ENCODE measurements at places on chromosomes 3 and 15. TPM values are rescaled to one million over a fixed set of nuclear protein-coding genes. Genes with fewer than 3 reads are reported as not detected.

Gene GALNT15
- total RNA-seq: 39.9 TPM

- H3K27me3 ChIP-seq: no peaks in the 10 kb centered on the region
- H3K4me3 ChIP-seq: no peak overlapping the region
- no peak for DNase-seq
- no peaks in the 10 kb centered on the region for H3K36me3 ChIP-seq
- no peak overlapping the region for H3K27ac ChIP-seq
Observed at GRCh38 chr3:192260116-192261010, 467.0 kb downstream of the FGF12 start.

Gene SEMA3F
- 39.9 TPM for total RNA-seq

Gene C3orf52
- total RNA-seq: 5.2 TPM

DNA sequence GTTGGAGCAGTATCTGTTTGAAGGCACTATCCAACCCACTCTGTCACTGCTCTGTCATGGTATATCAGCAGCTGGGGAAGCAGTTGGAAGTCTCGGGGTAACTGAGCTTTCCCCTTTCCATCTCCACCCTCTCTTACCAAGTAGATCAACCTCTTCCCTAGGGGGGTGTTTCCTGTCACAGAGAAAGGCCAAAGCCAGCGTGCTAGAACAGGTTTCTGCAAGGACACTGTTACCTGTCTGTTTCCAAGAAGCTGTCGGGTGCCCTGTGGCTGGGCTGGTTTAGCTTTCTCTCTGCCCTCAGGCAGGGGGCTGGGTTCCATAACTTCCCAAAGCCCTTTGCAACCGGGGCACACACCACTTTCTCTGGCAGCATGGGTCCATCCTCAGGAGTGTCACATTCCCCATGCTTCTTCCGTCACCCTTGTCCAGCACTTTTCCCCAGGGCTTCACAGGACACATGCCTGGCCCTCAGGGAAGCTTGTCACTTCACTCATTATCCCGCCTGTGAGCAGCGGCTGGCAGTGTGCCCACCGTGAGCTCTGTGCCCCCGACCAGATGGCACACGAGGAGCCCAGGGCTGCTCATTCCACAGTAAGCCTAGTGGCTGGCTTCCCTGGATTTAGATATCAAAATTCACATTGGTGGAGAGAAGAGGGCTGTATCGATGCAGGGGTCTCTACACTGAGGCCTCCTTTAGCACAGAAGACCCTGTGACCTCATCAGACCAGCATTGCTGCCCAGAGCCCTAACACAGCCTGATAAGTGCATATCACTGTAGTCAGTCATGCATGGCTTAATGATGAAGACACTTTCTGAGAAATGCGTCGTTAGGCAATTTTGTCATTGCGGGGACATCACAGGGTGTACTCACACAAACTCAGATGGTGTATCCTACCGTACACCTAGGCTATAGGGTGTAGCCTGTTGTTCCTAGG lies 205.8 kb downstream of the SLCO3A1 start:
- no peak overlapping the region for H3K27ac ChIP-seq
- no peak for DNase-seq
- no peaks in the 10 kb centered on the region for H3K4me1 ChIP-seq

- H3K27ac ChIP-seq: no peak overlapping the region
- no peaks in the 10 kb centered on the region for H3K36me3 ChIP-seq
- H3K27me3 ChIP-seq: no peaks in the 10 kb centered on the region
- H3K4me1 ChIP-seq: peaks cover 2% of the 10 kb centered on the region
- peak; percentile 94 for DNase-seq
Observed at GRCh38 chr15:58369261-58369701, 62.5 kb upstream of the LIPC start.

GRCh38 chr15:32887090-32887489 lies 169.3 kb downstream of the GREM1 start:
- no peak overlapping the region for H3K27ac ChIP-seq
- no peak for DNase-seq
- H3K36me3 ChIP-seq: no peaks in the 10 kb centered on the region
- no peaks in the 10 kb centered on the region for H3K4me1 ChIP-seq

Gene COPB2
- 124 TPM for total RNA-seq

DNA sequence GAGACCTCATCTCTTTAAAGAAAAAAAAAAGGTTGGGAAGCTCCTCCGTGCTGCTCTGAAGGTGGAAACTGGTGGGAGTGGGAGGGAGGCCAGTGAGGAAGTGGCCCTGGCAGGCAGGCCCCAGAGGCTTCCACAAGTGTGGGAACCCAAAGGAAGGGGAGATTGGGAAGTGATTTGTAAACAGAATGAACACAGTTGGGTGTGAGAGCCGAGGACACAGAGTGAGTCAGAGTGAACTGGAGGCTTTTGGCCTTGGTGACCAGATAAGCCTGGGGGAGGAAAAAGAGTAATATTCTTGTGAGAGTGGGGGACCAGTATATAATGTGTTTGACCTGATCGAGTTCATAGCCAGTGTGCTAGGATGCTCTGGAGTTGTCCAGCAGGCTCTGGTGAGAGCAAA lies 23.0 kb downstream of the MKRN2 start:
- H3K36me3 ChIP-seq: no peaks in the 10 kb centered on the region
- no peaks in the 10 kb centered on the region for H3K4me1 ChIP-seq
- H3K4me3 ChIP-seq: no peak overlapping the region
- no peaks in the 10 kb centered on the region for H3K27me3 ChIP-seq
- no peak for DNase-seq

DNA sequence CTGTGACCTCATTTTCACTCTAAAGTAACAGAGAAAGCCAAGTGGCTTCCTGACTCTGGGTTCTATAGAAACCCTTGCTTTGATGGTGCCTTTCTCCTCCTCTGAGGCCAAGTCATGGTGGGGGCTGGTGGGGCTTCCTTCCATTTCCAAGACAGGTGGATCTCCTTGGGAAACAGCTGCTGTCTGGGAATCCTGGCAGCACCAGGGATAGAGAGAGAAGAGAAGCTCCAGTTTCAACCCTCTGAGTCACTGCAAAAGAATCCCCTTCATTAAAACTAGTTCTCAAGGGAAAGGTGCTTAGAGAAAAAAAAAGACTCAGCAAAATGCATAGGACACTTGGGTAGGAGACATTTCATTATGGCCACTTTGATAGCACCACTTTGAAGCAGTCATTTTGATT lies 614.4 kb downstream of the FHIT start:
- no peaks in the 10 kb centered on the region for H3K36me3 ChIP-seq
- no peak overlapping the region for H3K27ac ChIP-seq
- H3K4me1 ChIP-seq: no peaks in the 10 kb centered on the region
- no peak overlapping the region for H3K4me3 ChIP-seq
- peak; percentile 43 for DNase-seq

DNA sequence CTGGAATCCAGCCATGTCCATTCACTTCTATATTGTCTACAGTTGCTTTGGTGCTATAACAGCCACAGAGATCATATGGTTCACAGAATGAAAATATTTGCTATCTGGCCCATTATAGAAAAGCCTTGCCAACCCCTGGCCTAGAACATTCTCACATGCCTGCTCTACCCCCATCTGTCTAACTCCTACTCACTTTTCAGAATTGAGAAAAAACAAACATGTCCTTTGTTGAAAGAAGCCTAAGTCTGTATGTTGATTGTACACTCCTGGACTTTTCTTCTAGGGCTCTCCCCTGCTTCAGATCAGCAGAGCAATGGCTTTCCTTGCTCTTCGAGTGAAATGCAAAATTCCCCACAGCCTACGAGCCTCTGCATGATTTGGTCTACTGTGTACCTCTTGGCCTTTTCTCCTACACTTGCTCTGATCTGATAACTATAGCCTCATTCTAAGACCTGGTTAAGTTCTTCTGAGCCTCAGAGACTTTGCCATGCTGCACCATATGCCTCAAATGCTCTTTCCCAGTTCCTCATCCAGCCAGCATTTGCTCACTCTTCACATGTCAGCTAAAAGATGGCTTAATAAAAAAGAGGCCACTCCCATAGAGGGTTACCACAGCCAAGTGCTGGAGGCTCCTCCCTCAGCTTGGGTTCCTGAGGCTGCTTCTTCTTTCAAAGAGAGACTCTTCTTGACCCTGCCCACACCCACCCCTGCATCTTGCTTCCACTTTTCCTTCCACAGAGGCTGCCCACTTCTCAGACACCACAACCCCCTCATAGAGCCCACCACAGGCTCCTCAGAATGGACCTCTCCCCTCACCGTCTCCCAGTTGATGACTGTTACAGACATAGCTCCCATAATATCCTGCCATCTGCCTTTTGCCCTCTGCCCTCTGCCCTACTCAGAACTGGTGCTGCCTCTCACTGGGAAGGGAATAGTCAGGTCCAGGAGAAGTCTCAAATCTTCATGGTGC lies 22.9 kb upstream of the DCLK3 start:
- no peaks in the 10 kb centered on the region for H3K4me1 ChIP-seq
- H3K36me3 ChIP-seq: no peaks in the 10 kb centered on the region
- DNase-seq: no peak
- no peak overlapping the region for H3K4me3 ChIP-seq
- H3K27me3 ChIP-seq: no peaks in the 10 kb centered on the region
- H3K27ac ChIP-seq: no peak overlapping the region

GRCh38 chr15:56532721-56533460 lies 68.0 kb upstream of the MNS1 start:
- H3K4me3 ChIP-seq: no peak overlapping the region
- peak; percentile 20 for DNase-seq
- no peak overlapping the region for H3K27ac ChIP-seq
- no peaks in the 10 kb centered on the region for H3K36me3 ChIP-seq

GRCh38 chr15:65072617-65073016 lies 3.9 kb upstream of the KBTBD13 start:
- H3K4me3 ChIP-seq: no peak overlapping the region
- no peak for DNase-seq
- H3K27ac ChIP-seq: no peak overlapping the region
- H3K27me3 ChIP-seq: no peaks in the 10 kb centered on the region
- peaks cover 3% of the 10 kb centered on the region for H3K4me1 ChIP-seq

DNA sequence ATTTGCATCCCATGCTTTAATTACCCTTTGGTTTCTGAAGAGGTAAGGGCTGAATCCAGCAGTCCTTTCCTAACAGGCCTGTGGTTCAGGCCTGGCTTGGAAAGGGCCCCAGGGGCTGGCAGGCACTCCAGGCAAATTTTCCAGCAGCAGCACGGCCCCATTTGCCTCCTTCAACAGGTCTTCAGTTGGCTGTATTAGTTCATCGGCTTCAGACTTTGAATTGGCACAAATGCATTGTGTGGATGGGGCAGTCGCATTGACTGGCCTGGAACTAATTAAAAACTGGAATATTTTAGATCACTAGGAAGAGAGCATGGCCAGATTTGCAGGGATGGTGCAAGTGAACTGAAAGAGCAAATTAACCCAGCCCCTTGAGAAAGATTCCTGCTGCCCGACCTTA lies 207.8 kb upstream of the MCTP2 start:
- DNase-seq: no peak
- no peaks in the 10 kb centered on the region for H3K27me3 ChIP-seq
- no peaks in the 10 kb centered on the region for H3K36me3 ChIP-seq
- H3K4me1 ChIP-seq: no peaks in the 10 kb centered on the region

GRCh38 chr3:19347671-19348070 lies 199.4 kb downstream of the KCNH8 start:
- no peaks in the 10 kb centered on the region for H3K4me1 ChIP-seq
- H3K27ac ChIP-seq: no peak overlapping the region
- DNase-seq: no peak
- H3K27me3 ChIP-seq: no peaks in the 10 kb centered on the region
- no peaks in the 10 kb centered on the region for H3K36me3 ChIP-seq

Gene TMEM108
- 0.91 TPM for total RNA-seq

Measured in kidney (tissue), 22 donors.